Astrocyte (in vitro differentiated cells and primary cell): ENCODE measurements at places on chromosomes 2 and 18. TPM values are rescaled to one million over a fixed set of nuclear protein-coding genes. Genes with fewer than 3 reads are reported as not detected.

The COLEC12 gene
- 11.6 and 13.2 TPM in 2 replicates for total RNA-seq

The RFTN2 gene
- total RNA-seq = 7.1 and 8.1 TPM in 2 replicates

The MAL gene
- total RNA-seq = 0.41 TPM in 1 of 2 replicates, not detected in the other

The NOP58 gene
- total RNA-seq = 61.7 and 64.1 TPM in 2 replicates

The DLX2 gene
- total RNA-seq = 2.1 and 2.2 TPM in 2 replicates

The IER3IP1 gene
- total RNA-seq = 15.2 and 15.8 TPM in 2 replicates

The MYO5B gene
- 7.2 and 8.3 TPM in 2 replicates for total RNA-seq

The EFHD1 gene
- total RNA-seq = 15.7 and 18.8 TPM in 2 replicates

The RAB17 gene
- 0.34 and 1.4 TPM in 2 replicates for total RNA-seq

The UNC80 gene
- 0.27 and 0.38 TPM in 2 replicates for total RNA-seq

The IL36A gene
- not detected in 2 replicates for total RNA-seq

The PAX8 gene
- total RNA-seq = 0.48 and 1.2 TPM in 2 replicates

The CCDC74B gene
- 3.0 and 3.7 TPM in 2 replicates for total RNA-seq

The MYO7B gene
- total RNA-seq = 0.34 and 0.77 TPM in 2 replicates

The TDRD15 gene
- not detected in 2 replicates for total RNA-seq

The ACKR3 gene
- 72.7 and 88.3 TPM in 2 replicates for total RNA-seq

The EGR4 gene
- total RNA-seq = not detected in 2 replicates

The MC5R gene
- total RNA-seq = 0.26 and 0.57 TPM in 2 replicates

The CD8A gene
- total RNA-seq = 0.14 TPM in 1 of 2 replicates, not detected in the other
